ENCODE measurements at places on chromosomes 7 and 10. TPM values are rescaled to one million over a fixed set of nuclear protein-coding genes. Genes with fewer than 3 reads are reported as not detected.

The ASB13 gene
- 12.2 TPM for polyA plus RNA-seq

DNA sequence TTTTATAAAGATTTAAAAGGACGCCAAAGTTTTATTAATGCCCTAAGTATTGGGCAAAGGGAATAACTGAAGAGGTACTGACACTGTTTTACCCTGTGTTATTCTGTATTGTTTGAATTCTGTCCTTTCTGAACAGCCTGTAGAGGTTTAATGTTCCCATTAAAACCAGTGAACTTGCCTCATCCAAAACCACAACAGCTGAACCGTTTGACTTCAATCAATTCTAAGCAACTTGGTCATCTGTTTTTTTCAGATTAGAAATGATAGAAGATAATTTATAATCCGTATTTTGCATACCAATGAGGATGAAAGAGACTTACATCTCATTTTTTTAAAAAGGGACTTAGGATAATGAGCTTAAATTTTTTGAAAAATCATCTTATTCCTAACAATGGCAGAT is 40.4 kb downstream of the HACD1 start:
- no peak for DNase-seq

The HOXA3 gene
- 14.3 TPM for polyA plus RNA-seq

DNA sequence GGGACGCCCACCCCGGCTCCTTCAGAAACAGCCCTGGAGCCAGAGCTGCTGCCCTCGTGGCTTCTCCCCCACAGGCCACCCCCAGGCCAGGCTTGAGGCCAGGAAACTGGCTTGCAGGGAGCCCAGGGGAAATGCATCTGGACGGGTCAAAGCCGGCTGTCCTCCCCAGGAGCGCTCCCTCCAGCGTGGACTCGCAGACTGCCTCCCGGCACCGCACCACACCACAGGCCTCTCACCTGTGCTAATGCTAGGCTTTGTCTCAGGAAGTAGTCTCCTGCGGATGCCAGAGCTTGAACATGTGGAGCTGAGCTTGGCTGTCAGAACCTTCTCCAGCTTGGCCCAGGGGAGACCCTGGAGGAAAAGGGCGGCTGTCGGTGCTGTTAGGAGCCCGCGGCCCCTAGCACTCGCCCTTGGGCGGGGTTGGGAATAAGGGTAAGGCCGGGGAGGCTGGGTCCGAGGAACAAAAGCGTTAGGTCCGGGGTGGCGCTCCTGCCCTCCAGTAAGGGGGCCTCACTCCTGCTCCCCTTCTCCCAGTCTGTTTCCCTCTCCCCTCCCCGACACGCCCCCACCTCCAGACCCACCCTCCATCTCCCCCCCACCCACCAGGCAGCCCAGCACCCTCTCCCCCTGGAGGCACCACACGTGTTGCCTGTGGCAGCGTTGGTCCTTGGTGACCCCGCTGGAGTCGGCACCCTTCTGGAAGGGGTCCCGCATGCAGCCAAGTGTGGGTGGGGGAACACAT is 21.6 kb upstream of the DRGX start:
- DNase-seq = no peak

- DNase-seq = no peak
Observed at GRCh38 chr10:23399701-23400144, 39.2 kb upstream of the OTUD1 start.

GRCh38 chr7:56491636-56492425 is 375.6 kb upstream of the NUPR2 start:
- no peak for DNase-seq

DNA sequence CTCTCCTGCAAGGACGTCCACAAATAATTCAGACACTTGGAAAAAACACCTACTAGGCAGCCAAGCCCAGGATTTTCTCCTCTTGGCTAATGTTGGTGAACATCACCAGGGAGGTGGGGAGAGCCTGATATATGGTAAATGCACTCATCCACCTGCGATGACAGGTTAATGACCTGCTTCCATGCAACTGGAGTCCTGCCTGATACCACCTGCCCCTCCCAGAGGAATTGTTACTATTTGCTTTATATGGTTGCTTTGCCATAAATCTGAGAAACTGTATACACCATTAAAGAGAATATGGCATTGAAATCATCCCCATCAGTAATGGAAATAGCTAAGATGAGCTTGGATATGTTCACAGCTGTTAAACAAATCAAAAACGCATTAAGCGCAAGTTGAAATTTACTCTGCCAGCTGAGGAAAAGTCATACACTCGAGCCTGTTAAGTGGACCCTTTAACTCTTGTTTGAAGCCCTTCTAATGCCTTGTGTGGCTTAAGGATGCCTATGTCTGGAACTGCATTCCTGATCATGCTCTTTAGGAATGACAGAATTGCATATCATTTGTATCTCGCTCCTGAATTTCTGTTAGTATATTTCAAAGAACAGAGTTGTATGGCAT is 208.3 kb downstream of the PRPF18 start:
- no peak for DNase-seq

DNA sequence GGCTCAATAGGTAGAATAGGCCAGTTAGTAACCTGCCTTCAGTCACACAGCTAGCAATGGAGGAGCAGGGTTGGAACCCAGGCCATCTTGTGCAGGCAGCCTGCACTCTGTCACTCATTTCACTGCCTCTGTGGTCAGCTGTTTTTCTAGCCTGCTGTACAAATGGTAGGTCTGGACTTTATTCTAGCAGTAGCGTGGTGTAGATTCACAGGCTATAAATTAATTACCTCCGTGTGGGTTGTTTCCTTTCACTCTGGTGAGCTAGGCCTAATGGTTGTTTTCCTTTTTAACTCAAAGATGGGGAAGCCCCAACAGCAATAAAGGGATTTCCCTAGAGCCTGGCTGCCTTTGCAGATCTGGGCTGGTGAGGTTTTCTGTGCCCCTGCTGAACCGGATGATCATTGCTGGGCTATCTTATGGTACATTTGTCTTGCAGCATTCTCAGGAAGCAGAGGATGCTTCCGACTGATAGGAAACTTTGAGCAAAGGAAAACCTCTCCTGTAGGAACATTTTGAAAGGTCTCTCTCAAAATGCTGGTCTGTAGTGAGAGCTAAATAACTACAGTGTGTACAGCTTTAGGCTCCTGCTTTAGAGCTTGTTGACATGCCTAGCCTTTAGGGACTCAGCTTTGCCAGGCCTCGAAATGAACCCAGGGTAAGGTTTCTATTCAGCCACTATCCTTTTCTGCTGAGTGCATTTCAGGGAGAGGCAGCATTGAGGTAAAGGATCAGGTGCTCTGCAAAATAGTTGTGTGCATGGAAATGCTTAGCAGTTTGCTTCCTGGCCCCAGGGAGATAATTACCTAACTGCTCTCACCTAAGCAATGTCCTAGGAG is 157.4 kb downstream of the ST7 start:
- DNase-seq = no peak

DNA sequence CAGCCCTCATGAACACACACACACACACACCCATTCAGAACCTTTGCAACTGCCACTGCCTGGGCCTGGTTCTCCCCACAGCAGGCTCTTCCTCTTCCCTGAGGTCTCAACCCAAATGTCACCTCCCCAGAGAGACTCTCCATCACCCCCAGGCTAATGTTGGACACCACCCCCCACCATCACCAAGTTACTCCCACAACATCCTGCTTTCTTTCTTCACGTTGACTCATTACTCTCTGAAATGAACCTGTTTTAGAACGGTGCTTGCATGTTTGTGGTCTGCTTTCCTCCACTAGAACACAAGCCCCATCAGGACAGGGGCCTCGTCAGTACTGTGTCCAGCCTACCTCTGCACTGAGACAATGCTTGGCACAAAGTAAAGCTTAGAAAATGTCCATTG is 16.0 kb downstream of the AFAP1L2 start:
- DNase-seq = no peak

GRCh38 chr10:123309731-123310130 is 155.5 kb downstream of the BUB3 start:
- no peak for DNase-seq

- no peak for DNase-seq
Observed at GRCh38 chr7:97871659-97872024, 566 bp downstream of the ASNS start.

The TMEM196 gene
- polyA plus RNA-seq = not detected

- DNase-seq = no peak
Observed at GRCh38 chr10:70820976-70821750, 5.4 kb downstream of the SGPL1 start.

DNA sequence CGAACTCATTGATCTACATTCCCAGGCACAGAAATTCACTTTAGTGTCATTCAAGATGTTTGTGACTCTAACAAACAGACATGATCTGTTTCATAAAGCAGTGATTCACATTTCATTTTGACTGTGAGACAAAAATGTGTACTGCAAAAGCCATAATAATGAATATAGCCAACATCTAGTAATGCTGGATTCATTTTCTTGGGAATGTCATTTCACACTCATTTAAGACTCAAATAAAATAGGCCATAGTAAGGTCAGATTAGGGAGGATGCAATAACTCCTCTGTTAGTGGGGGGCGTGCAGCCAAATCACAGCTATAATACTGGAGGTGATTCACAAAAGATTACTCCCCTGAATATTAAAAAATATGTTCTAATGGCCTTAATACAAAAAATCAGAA is 566.6 kb upstream of the ZWINT start:
- no peak for DNase-seq

The SPDYE5 gene
- 2.8 TPM for polyA plus RNA-seq

DNA sequence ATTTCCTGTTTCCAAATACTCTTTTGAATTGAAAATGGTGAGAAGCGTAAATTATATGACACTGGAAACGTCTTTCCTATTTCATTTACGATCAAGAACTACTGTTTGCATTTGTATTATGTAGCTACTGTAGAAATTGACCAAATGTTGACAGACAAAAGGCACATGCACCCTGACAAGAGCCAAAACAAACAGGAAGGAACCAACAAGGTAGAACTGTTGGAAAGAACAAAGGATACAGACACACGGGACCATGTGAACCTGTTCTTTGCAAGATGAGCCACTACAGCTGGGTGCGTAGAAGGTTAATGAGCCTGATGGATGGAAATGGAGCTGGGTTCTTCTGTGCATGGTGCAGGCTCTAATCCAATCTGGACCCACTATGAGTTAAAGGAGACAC is 48.4 kb upstream of the FZD8 start:
- no peak for DNase-seq

The AMZ1 gene
- polyA plus RNA-seq = 0.29 TPM

GRCh38 chr10:64733980-64734379 is 1212.8 kb downstream of the REEP3 start:
- no peak for DNase-seq

GRCh38 chr7:147971606-147972110 is 618.9 kb upstream of the C7orf33 start:
- no peak for DNase-seq

- no peak for DNase-seq
Observed at GRCh38 chr10:60718886-60719285, 59.4 kb upstream of the CDK1 start.

DNA sequence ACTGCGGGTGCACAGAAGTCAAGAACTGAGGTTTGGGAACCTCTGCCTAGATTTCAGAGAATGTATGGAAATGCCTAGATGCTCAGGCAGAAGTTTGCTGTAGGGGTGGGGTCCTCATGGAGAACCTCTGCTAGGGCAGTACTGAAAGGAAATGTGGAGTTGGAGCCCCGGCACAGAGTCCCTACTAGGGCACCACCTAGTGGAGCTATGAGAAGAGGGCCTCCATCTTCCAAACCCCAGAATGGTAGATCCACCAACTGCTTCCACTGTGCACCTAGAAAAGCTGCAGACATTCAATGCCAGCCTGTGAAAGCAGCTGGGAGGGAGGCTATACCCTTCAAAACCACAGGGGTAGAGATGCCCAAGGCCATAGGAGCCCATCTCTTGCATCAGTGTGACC is 1336.0 kb upstream of the CELF2 start:
- no peak for DNase-seq

The MYL10 gene
- polyA plus RNA-seq = 23.1 TPM

The GPR85 gene
- polyA plus RNA-seq = 1.8 TPM

GRCh38 chr7:106731187-106731586 is 70.2 kb upstream of the CCDC71L start:
- DNase-seq = peak; percentile 34

The OR2A42 gene
- polyA plus RNA-seq = 0.34 TPM

The SLC18A3 gene
- not detected for polyA plus RNA-seq

- DNase-seq = no peak
Observed at GRCh38 chr7:117285826-117286225, 37.0 kb downstream of the WNT2 start.

DNA sequence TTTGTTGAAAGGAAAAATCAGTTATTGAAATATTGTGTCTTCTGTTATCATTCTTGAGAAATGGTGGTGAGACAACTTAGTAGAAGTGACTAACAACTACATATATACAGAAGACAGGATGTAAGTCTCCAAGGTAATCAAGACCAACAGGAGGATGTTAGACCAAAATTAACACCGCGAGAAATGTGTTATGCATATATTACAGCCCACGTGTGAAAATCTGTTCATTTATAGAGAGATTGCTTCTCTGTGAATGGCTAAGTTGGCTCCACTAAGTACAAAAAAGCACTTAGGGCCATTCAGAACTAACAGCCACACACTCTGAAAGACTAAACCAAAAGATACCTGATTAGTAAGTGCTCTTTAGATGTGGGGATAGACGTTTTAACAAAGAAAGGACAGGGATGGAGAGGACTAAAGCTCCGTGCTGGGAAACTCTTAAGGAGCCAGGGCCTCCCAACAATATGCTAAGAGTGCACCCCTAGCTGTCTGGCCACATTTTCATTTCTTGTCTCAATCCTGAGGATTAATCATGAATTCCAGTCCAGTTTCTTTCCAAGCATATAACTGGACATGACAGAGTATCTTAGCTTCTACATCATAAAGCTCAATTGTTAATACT is 26.5 kb downstream of the HDAC9 start:
- no peak for DNase-seq

GRCh38 chr7:129163875-129164544 is 19.5 kb downstream of the TSPAN33 start:
- peak; percentile 57 for DNase-seq

The EN2 gene
- polyA plus RNA-seq = 0.71 TPM

DNA sequence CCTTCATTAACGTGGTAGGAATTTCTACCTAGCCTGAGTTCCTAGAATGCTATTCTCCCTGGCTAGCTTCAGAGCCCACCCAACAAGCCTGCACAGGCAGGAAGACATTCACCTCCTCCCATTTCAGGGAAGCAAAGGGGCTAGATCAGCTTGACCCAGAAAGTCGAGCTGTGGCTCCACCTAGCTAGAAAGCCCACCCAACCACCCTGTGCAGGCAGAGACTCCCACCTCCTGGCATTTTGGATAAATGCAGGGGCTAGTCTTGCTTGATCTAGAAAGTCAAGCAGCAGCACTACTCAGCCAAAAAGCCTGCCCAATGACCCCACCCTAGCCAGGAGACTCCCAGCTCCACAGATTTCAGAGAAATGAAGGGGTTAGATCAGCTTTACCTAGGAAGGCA is 479.5 kb downstream of the SDK1 start:
- no peak for DNase-seq

- DNase-seq = no peak
Observed at GRCh38 chr7:119783799-119784198, 489.2 kb upstream of the KCND2 start.

The VSTM4 gene
- polyA plus RNA-seq = 40.9 TPM

GRCh38 chr7:70694434-70694970 is 437.4 kb upstream of the GALNT17 start:
- no peak for DNase-seq

GRCh38 chr7:91378131-91378530 is 113.9 kb downstream of the FZD1 start:
- DNase-seq = no peak

The PSMG3 gene
- polyA plus RNA-seq = 19.2 TPM

All from forelimb muscle (tissue), 1 donor.